ENCODE measurements at places on chromosomes 2 and 18. TPM values are rescaled to one million over a fixed set of nuclear protein-coding genes. Genes with fewer than 3 reads are reported as not detected.

Gene LCLAT1
- 11.5 TPM for total RNA-seq

Gene SLC19A3
- not detected for total RNA-seq

Gene UGT1A5
- total RNA-seq, result not detected

Gene OR6B2
- not detected for total RNA-seq

Gene GKN2
- total RNA-seq, result not detected

Gene CYRIA
- total RNA-seq, result 0.32 TPM

Gene KCNF1
- total RNA-seq, result not detected

Gene CPO
- total RNA-seq, result not detected

Gene DCDC2C
- total RNA-seq, result not detected

Gene SLC38A11
- total RNA-seq, result not detected

Gene TMEM200C
- total RNA-seq, result not detected

Gene LGALSL
- total RNA-seq, result not detected

Gene ATOH8
- not detected for total RNA-seq

Gene SIX2
- not detected for total RNA-seq

Gene FER1L5
- total RNA-seq, result not detected

Gene PRKAG3
- not detected for total RNA-seq

Gene AQP12A
- total RNA-seq, result not detected

Gene SRD5A2
- not detected for total RNA-seq

Gene UPP2
- total RNA-seq, result not detected

Gene CRYGC
- not detected for total RNA-seq

Gene SKOR2
- total RNA-seq, result not detected

Gene ERICH2
- not detected for total RNA-seq

Gene LPIN1
- 74.3 TPM for total RNA-seq

Gene ATG16L1
- 81.1 TPM for total RNA-seq

Gene COL3A1
- not detected for total RNA-seq

Gene SH2D6
- 1.5 TPM for total RNA-seq

Gene CTLA4
- 18.4 TPM for total RNA-seq

Gene DOK6
- total RNA-seq, result not detected

Gene SP110
- total RNA-seq, result 123 TPM

Gene CRACDL
- 1.1 TPM for total RNA-seq

Gene DSC2
- not detected for total RNA-seq

Gene GPAT2
- 3.3 TPM for total RNA-seq

Gene CHST10
- total RNA-seq, result 1.7 TPM

Gene GALNT13
- not detected for total RNA-seq

Gene LOXHD1
- not detected for total RNA-seq

Gene IL1F10
- not detected for total RNA-seq

Gene ANKRD29
- not detected for total RNA-seq

Gene PLEK
- 9.1 TPM for total RNA-seq

Gene EFR3B
- total RNA-seq, result 0.14 TPM

Gene MFSD2B
- not detected for total RNA-seq

Gene TMEM178A
- not detected for total RNA-seq
